ENCODE measurements at places on chromosomes 5 and 9.

DNA sequence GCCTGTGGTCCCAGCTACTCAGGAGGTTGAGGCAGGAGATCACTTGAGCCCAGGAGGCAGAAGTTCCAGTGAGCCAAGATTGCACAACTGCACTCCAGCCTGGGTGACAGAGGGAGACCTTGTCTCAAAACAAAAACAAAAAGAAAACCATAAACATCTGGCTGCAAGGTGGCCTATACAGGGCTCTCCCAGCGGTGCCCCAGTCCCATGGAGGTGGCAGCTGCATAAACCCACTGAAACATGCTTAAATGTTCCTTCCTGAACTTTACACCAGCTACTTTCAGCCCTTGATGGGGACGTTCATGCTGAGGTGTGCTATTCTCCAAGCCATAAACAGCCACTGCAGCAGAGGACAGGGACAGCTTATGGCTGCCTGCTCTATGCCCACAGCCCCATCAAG lies 35.6 kb downstream of the DROSHA start:
- no peak for DNase-seq

- no peak for DNase-seq
Observed at GRCh38 chr5:120684749-120685415, 220.8 kb downstream of the PRR16 start.

GRCh38 chr9:111953444-111953843 lies 56.8 kb downstream of the UGCG start:
- no peak for DNase-seq

DNA sequence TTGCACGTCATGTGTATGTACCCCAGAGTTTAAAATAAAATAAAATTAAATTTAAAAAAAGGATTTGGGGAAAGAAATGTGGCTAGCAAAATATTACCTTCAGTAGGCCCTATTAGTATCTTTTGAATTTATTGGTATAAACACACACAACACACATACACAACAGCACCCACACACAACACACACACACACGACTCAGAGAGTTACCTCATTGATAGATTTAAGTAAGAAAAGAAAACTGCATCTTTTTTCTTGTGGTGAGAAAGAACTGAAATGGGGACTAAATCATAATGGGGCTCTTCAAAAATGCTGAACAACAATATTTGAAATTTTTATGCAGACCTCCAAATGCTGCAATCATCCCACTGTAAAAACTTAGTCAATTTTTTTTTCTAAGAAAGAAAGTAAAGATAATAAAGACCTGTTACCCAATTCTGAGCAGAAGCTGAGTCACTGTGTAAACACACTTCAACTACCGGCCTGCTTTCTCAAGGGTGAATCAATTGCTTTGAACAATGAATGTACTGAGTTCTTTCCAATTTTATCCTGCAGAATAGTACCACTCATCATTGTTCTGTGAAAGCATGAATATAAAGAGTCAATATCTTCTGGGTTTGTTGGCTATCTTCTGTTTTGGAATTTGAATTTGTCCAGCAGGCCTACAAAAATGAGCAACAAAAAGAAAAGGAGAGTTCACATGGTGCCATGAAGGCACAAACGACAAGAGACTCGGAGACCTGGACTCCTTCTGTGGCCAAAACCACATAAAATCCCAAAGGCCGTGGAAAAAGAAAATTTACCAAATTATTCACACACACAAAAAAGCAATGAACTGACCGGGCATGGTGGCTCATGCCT lies 57.9 kb upstream of the CCNG1 start:
- DNase-seq = no peak

GRCh38 chr9:71620331-71620730 lies 148.0 kb downstream of the CEMIP2 start:
- no peak for DNase-seq

- no peak for DNase-seq
Observed at GRCh38 chr9:13360188-13360587, 80.7 kb upstream of the MPDZ start.

DNA sequence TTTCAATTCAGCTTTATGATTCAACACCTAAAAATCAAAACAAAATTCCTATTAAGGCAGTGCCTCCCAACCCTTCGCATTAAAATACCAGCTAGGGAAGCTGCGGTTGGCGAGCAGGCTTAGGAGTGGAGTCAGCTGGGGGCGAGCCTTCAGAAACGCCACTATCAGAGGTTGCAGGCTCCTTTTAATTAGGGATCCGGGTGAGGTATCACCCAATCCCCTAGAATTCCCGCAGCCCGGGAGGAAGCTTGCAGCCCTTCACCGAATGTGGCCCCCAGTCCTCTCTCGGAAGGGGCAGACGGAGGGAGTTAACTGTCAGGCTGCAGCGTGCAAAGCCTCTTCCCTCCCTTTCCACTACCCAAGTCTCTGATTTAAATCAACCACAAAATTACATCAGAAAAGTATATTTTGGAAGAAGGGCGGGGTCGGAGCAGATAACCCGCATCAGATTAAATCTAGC lies 1.7 kb downstream of the STC2 start:
- DNase-seq = no peak

GRCh38 chr5:144089401-144090021 lies 80.9 kb downstream of the YIPF5 start:
- no peak for DNase-seq

DNA sequence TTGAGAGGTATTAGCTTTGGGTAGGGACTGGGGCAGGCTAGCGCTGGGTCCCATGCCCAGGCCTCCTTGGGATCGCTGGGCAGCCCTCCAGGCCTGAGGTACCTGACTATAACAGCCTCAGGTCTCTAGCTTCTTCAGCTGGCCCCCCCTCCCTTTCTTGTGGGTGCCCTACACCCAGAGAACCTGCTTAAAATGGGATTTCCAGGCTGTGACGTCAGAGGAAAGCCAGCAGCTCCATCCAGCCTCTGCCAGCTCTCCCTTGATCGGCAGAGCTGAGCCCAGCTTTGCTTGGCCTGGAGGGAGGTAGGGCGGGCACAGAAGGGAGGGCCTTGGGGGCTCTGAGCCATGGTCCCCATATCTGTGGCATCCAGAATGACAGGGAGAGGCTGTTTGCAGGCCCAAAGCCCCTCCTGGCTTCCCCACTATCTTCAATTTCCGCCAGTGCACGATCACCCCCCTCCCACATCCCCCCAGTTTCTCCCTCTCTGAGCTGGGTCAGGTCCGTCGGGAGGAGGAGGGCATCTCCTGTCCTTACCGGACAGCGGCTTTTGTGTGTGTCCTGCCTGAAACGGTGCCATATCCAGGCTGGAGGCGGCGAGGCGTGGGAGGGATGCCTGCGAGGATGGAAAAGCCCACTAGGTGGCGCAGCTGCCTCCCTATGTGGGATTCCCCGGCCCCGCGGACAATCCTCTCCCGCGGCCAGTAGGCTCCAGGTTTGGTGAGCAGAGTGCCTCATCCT lies 10.8 kb downstream of the REEP2 start:
- peak; percentile 95 for DNase-seq

DNA sequence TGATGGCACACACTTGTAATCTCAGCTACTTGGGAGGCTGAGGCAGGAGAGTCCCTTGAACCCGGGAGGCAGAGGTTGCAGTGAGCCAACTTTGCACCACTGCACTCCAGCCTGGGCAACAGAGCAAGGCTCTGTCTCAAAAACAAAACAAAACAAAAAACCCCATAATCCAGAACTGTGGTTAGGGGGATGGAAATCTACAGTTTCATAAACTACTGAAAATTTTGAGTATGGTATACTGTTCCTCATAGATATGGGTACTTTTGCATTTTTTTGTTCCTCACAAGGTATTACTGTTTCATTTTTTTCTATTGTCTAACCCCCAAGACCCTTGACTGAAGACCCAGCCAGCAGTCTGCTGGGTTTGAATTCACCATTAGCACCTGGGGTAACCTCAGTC lies 52.2 kb upstream of the MAP3K1 start:
- no peak for DNase-seq

- no peak for DNase-seq
Observed at GRCh38 chr5:100796851-100797250, 106.2 kb downstream of the ST8SIA4 start.

- DNase-seq = no peak
Observed at GRCh38 chr5:170173227-170173626, 59.6 kb upstream of the C5orf58 start.

DNA sequence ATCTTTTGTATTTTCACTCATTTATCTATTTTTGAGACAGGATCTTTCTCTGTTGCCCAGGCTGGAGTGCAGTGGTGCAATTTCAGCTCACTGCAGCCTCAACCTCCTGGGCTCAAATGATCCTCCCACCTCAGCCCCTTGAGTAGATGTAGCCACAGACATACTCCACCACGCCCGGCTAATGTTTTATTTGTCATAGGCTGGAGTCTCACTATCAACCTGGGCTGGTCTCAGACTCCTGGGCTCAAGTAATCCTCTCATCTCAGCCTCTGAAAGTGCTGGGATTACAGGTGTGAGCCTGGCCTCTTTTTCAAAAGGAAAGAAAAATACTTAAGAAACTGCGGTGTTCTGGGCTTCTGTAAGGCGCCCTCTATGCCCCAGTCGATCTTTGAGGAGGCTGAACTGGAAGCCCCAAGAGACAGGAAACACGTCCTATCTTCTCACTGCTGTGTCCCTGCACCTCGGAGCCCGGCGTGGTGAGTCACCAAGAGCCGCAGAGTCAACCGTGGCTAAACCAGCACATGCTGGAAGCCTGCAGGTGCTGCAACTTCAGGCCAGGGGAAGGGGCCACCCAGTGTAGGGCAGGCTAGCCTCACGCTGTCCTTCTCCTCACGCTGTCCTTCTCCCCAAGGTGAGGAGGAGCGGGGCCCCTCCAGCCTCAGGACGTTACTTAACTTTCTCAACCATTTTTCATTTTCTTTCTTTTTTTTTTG lies 15.2 kb upstream of the LHX3 start:
- no peak for DNase-seq

GRCh38 chr5:54214722-54215121 lies 95.7 kb downstream of the ARL15 start:
- DNase-seq = no peak

DNA sequence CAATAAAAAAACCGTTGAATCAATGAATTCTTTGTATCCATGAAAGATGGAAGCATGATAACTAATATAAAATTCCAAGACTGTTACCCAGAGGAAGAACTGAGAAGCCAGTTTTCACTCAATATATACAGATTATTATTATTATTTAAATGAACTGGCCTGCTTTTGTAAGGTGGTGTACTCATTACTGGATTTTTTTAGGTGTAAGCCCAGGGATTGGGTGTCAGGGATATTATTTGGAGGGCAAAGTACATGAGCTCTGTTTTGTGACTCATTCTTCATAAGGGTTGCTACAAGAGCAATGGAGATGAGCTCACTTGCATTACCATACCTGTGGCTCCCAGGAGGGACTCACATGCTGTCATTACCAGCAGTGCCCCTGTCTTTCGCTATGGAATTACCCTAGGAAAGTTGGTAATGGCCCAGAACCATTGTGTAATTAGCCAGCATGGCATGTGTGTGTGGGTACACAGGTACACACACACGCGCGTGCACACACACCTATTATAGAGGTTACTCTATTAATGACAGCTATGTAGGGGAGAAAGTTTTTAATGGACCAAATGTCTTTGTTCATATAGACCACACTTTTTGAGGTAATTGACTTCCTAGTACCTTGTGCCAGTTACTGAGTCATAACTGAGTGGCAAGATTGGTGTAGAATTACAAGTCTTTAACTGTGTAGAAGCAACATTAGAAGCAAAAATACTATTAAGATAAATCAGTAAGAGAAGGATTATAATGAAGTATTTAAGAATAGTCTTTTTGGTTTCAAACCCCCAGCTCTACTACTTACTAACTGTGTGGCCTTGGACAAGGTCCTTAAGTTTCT lies 143.4 kb downstream of the GDNF start:
- DNase-seq = no peak

- DNase-seq = no peak
Observed at GRCh38 chr9:81844131-81844567, 84.1 kb upstream of the SPATA31D4 start.

DNA sequence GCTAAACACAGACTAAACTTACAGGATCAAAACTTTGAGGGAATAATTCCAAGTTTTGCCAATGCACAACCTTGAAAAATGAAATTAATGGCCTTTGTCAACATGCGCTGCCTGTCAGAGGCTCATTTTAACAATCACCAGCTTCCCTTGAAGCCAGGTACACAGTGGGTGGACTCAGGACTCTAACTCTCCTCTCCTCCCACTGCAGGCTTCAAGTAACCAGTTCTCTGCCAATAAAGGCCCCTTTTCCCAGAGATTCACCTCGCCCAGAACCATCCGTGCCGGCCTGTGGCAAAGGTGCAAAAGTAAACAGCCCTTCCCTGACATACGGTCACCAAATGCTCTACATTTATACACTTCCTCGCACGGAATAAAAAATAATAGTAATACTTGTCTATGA lies 18.4 kb upstream of the FBP2 start:
- no peak for DNase-seq

DNA sequence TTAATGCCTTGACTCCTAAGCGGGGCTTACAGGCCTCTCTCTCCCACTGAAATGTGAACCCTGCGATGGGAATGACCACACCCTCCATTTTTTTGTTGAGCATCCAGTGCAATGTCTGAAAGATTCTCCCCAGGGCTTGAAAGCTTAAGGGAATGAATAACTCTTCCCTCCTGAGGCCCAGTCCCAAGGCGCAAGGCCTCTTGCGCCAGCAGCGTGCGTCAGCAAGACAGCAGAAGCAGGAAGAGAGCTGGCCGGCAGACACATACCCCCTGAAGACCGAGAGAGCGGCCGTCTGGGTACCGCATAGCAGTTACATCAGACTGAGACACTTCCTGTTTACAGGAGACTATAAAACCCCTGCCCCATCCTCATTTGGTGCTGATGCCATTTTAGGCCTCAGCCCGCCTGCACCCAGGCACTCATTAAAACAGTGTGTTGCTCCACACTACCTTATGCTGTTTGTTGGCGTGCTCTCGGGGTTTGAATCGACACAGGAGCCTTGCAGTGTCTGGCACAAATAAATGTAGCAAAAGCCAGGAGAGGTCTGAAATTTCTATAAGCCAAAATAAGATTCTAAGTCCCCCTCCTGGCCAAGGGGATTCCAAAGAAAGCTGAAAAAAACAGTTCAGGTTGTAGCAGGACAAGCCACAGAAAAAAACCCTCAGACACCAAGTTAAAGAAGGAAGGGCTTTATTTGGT lies 62.3 kb downstream of the GDNF start:
- no peak for DNase-seq

DNA sequence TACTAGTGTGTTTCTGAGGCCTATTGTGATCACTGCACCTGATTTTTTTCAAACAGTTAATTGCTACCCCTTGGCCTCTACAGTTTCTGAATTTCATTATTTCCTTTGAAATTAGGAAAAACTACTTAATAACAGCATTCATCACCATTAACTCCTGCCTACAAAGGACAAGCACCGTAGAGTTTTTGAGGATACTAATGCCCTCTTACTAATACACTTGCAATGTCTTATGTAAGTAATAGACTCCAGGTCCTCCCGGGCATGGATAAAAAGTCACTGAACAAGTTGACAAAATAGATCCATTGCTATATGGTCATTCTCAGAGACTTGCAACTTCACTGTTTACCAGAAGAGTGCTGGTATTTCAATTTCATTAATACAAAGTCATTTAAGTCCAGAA lies 1172.5 kb downstream of the CDH12 start:
- DNase-seq = no peak

DNA sequence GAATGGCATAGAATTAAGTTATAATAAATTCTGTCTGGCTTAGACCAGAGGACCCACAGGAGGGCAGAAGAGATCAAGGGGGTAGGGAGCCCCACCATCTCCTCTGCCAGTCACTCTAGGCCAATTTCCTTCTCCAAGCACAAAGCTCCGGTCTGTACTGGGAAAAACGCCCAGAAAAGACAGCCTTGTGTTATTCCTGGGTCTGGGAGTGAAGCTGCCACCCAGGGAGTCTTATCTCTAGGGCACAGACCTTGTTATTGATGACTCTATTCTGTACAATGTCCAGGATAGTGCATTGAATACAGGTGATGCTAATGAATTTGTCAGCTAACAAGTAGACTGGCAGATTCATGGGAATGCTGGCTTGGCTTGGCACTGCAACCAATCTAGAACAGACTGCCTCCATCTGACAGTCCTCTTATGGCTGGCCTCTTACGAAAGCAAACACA lies 60.7 kb downstream of the MED27 start:
- DNase-seq = no peak

Data from activated CD8-positive, alpha-beta memory T cell treated with anti-CD3 and anti-CD28 coated beads, Interleukin-2, amount 50 U/mL, for 48 hours (primary cell).